GM04503 (cell line): ENCODE measurements at places on chromosomes 6 and 20.

DNA sequence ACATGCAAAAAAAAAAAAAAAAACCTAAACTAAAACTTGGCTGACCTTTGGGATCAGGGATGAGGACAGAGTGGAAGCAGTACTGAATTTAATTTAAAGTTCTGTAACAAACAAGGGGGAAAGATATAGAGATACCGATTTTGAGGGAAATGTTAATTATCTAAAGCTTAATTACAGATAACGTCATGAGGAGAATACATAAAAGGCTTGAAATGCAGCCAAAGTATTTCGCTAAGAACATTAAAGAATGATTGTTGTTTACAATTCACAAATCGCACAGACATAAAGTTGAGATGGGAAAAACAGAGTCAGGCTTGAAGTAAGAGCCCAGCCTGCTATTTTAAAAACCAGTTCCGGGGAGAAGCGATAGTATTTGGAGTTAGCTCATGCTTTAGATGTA is 208.0 kb upstream of the SASH1 start:
- DNase-seq = no peak

- DNase-seq = no peak
These were observed 55.7 kb upstream of the FRMD1 start for GRCh38 chr6:168134560-168135201.

DNA sequence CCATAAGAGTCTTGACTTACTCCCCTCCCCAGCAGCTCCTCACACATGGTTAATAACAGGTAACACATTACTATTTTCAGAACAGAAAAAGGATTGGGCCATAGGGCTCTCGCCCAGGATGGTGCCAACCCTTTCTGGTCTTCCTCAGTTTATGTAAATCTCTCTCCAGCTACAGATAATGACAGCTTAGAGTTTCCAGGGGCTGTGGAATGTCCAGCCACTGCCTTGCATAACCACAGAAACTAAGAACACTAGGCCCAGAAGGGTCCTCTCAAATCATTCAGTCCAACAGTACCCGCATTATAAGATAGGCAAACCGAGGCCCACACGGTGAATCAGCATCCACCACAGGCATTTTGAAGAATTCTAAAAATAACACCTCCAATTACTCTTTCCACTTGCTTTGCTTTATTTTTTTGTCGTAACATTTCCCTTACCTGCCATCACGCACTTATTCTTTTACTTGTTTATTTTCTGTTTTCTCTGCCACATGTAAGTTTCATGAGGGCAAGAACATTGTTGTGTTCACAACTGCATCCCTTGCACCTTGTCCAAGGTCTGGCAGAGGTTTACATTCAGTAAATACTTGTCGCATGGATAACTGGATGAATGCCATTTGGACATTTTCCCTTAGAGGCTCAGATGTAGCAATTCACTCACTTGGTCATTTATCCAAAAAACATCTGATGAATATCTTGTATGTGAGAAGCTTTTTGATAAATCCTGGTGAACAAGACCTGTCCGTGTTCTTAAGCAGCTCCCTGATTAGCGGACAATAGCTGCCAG is 6.4 kb upstream of the SDC4 start:
- no peak for DNase-seq

- no peak for DNase-seq
These were observed 12.0 kb downstream of the UBE3D start for GRCh38 chr6:83053678-83054077.

- no peak for DNase-seq
These were observed 17.9 kb upstream of the RUNX2 start for GRCh38 chr6:45310118-45310788.

DNA sequence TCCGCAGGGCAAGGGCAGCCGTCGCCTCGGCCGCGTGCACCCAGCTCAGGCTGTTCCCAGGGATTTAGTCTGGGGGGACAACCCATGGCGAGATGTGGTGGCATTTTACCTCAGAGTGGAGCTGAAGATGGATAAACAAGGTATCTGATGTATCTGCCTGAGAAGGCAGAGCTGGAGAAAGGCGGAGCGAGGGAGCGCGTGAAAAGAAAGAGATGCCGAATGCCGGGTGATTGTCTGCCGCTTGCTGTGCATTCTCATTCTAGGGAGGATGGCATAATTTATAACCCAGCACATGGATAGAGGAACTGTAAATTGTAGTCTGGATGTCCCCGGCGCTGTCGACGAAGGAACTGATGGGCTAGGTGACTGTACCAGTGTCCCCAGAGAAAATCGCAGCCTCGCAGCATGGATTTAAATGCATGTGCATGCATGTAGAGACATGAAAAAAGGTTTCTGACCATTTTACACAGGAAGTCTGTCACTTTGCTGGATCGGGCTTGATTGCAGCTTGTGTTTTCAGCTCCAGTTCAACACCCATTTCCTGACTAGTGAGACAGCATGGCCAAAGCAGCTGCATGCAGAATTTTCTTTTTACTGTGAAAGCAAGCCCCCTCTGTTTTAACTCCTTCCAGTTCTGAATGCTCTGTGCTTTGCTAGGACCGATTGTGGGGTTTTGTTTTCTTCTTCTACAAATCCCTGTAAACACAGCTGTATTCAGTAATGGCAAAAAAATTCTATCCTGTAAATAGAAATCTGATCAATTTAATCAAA is 149.7 kb downstream of the PRL start:
- DNase-seq = no peak

DNA sequence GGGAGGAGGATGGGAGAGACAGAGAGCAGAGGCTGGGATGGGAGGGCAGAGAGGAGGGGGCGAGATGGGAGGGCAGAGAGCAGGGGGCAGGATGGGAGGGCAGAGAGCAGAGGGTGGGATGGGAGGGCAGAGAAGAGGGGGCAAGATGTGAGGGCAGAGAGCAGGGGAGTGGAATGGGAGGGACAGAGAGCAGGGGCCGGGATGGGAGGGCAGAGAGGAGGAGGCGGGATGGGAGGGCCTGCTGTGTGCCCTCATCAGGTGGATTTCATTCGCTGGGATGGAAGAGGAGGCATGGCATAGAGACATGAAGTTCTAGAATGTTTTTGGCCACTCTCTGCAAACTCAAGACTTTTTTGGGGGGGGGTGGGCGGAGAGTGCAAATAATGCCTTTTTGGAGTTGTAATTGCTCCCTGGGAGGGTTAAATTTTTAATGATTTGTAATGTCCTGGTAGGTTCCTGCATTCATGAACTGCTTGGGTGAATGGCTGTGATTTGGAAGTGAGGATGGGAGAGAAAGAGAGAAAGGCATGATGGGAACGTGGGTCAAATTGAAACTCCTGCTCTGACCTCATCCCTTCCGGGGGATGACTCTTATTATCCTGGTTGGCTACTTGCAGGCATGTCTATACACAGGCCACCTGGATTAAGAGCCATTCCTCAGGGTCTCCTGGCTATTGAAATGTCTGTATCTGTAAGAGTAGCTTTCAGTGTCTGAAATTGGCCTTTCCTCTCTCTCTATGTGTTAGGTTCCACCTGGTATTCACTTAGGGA is 162.4 kb upstream of the AGPAT4 start:
- no peak for DNase-seq

GRCh38 chr20:36094497-36094896 is 60.0 kb upstream of the EPB41L1 start:
- DNase-seq = no peak

DNA sequence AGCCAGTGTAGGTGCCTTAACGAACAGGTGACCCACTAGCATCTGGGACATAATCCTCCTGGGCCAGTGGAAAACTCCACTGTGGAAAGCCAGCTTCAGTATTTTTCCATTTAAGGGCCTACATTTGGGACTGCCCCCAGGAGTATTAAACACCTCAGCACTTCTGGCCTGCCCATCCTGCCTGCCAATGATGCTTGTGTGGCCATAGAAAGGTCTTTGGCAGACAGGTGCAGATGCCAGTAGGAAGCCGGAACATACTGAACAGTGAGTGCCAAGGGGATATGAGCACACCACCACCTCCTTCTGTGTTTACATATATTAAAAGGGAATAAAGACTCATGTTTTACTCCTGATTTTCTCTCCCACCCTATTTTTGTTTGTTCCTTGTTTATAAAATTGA is 19.9 kb downstream of the MCM8 start:
- no peak for DNase-seq

GRCh38 chr20:7792150-7792869 is 147.9 kb downstream of the HAO1 start:
- DNase-seq = no peak

- no peak for DNase-seq
These were observed 65.6 kb downstream of the TULP4 start for GRCh38 chr6:158377860-158378259.

DNA sequence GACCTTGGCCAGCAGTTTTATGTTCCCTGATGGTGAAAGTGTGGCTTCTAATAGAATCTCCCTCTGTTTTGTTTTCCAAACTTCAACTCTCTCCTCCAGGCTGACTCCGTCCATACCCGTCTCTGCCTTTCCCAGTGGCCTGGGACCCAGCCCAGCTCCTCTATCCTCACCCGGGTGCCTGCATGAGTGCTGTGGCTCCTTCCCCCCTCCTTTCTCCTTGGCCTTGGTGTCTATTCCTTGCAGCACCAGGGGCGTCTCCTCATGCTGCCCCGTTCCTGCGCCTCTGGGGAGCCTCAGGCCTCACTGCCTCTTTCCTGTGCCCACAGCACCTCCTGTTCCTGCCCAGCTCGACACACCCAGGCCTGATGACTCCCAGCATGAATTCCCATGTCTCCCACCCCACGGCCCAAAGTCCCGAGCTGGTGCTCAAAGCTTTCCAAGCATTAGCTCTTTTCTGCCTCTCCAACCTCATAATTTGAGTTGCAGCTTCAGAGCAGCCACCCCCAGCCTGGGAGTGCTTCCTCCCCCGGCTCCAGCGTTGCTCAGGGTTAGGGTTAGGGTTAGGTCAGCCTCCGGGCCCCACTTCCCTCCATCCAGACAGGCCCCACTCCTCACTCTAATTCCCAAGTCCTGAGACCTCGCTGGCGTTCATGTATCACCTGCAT is 56.3 kb upstream of the AFDN start:
- DNase-seq = no peak

DNA sequence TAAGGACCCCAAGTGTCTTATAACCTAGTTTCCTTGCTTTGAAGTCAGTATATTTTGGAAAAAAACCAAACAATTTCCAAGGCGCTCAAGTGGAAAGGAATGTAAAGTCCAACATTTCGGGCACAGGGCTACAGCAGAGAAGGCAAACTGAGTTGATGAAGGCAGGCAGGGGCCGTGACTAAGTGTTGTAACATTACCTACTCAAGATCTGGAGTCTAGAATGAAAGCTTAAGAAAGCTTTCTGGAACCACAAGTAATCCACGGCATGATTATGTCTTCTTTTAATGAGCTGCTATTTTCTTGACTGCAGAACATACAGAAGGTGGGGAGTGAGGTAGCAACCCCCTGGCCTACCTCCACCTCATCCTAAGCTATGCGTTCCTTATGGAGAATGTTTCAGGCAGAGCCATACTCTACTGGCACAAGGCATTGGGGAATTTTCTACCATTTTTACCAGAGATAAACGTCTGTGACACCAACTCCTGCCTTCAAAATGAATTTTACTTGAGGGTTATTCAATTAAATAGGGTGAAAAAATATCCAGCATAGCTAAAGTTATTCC is 4.3 kb downstream of the PPP1R10 start:
- no peak for DNase-seq

DNA sequence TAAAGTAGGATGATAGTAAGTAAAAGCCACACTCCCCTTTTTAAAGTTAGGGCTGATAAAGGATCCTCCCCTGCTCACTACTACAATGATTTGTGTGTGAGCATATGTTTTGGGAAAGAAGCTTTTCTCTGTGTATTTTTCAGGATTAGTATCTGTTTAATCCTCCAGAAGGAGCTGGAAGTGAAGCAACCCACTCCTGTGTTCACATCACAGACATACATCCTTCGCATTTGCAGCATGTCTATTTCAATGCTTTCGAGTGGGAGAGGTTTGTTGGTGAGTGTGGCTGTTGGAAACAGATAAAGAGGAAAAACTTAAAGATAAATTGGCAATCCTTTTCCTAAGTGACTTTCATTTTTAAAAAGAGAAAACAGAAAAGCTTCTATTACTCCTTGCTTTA is 31.6 kb upstream of the RGS17 start:
- no peak for DNase-seq

DNA sequence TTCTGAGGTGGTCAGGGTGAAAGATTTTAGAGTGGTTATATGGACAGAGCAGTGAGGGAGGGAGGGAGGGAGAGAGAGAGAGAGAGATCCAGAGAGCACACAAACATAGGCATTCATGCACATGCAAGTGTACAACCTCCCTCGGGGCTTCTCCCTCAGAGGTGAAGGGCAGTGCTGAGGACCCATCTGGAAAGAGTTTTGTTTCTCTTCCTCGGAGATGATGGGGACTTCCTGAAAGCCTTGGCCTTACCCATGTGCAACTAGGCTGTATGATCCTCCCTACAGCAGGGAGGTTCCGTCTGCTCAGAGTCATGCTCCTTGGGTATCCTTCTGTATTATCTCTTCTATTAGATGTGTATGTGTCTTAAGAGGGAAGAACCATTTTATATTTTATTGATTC is 21.4 kb upstream of the TSPYL1 start:
- DNase-seq = no peak
